Activated CD4-positive, alpha-beta T cell treated with anti-CD3 and anti-CD28 coated beads for 36 hours (primary cell): ENCODE measurements at places on chromosomes 6 and 20. TPM values are rescaled to one million over a fixed set of nuclear protein-coding genes. Genes with fewer than 3 reads are reported as not detected.

TRERF1 gene
- 12.2 TPM for total RNA-seq

GRCh38 chr20:3380228-3381070 lies 27.0 kb downstream of the DNAAF9 start:
- H3K27ac ChIP-seq: no peak overlapping the region
- peaks cover 18% of the 10 kb centered on the region for H3K4me1 ChIP-seq
- no peaks in the 10 kb centered on the region for H3K27me3 ChIP-seq

GRCh38 chr6:5723841-5724691 lies 282.7 kb downstream of the NRN1 start:
- H3K4me1 ChIP-seq: peaks cover 2% of the 10 kb centered on the region
- H3K27ac ChIP-seq: peak overlapping the region; percentile 10
- H3K27me3 ChIP-seq: no peaks in the 10 kb centered on the region
- H3K36me3 ChIP-seq: no peaks in the 10 kb centered on the region

- H3K27me3 ChIP-seq: peaks cover 22% of the 10 kb centered on the region
- H3K4me1 ChIP-seq: peaks cover 19% of the 10 kb centered on the region
- peaks cover 2% of the 10 kb centered on the region for H3K36me3 ChIP-seq
Measured at GRCh38 chr6:134315974-134316441, 1.9 kb downstream of the SGK1 start.

- H3K27ac ChIP-seq: no peak overlapping the region
- no peak overlapping the region for H3K4me3 ChIP-seq
Measured at GRCh38 chr6:166849749-166850183, 106.6 kb downstream of the RNASET2 start.

DNA sequence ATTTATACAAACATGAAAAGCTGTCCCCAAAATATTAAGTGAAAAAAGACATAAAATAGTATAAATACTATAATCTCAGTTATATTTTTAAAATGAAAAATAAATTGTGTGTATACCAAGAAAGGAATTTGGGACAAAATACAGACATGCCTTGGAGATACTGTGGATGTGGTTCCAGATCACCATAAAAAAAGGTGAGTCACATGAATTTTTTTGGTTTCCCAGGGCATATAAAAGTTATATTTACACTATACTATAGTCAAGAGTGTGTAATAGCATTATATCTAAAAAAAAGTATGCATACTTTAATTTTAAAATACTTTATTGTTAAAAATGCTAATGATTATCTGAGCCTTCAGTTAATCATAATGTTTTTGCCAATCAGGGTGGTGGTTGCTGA lies 17.4 kb upstream of the SDHAF4 start:
- H3K4me1 ChIP-seq: no peaks in the 10 kb centered on the region
- H3K4me3 ChIP-seq: no peak overlapping the region
- H3K27me3 ChIP-seq: no peaks in the 10 kb centered on the region
- no peaks in the 10 kb centered on the region for H3K36me3 ChIP-seq

DNA sequence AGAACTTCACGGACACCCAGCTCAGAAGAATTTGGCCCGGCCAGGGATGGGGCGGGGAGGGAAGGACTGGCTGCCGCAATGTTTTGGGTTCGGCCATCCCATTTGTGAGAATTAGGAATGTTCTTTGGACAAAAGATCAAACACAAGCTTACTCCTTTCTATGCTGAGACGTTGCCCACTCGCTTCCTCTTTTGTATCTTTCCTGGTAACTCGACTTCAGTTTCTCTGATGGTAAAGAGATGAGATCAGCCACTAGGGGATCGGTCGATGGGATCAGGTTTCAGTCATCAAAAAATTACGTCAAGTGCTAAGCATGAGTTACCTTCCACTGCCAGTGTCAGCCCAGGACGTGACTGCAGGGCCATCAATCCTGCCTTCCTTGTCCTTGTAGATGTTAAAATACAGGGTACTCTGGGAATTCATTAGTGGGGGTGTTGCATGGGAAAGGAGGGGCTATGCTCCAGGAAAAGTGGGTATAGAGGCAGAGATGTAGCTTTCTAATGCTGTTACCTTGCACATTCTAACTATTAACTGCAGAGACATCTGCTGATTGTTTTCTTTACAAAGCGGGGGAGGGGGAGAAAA lies 190.2 kb downstream of the TSHZ2 start:
- H3K36me3 ChIP-seq: peaks cover 21% of the 10 kb centered on the region
- peaks cover 32% of the 10 kb centered on the region for H3K4me1 ChIP-seq
- peak; percentile 38 for DNase-seq
- no peak overlapping the region for H3K4me3 ChIP-seq
- H3K27me3 ChIP-seq: no peaks in the 10 kb centered on the region
- H3K27ac ChIP-seq: peak overlapping the region; percentile 8

- no peaks in the 10 kb centered on the region for H3K27me3 ChIP-seq
- no peaks in the 10 kb centered on the region for H3K4me1 ChIP-seq
- no peak overlapping the region for H3K4me3 ChIP-seq
Measured at GRCh38 chr6:69314001-69314400, 482.8 kb downstream of the LMBRD1 start.
